ENCODE measurements at places on chromosomes 16 and 17. TPM values are rescaled to one million over a fixed set of nuclear protein-coding genes. Genes with fewer than 3 reads are reported as not detected.

Gene OR1F1
- not detected for total RNA-seq

Gene LRRC37A3
- total RNA-seq: 10.0 TPM

- no peak for DNase-seq
Observed at GRCh38 chr16:71341881-71342280, 16.6 kb upstream of the CALB2 start.

DNA sequence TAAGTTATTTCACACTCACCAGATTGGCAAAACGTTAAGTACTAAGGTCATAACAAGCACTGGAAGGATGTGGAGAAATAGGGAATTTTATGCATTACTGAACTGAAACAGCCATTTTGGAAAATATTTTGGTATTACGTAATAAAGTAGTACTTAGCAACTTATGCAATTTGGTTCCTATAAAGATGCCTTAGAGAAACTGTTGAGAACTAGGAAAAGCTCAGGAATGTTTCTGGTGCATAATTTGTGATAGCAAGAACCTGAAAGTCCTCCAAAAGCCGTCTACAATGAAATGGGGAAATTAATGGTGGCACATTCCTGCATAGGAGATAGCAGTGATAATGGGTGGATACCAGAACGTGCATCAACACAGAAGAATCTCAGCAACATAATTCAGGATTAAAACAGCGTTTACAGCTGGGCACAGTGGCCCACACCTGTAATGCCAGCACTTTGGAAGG is 472.5 kb downstream of the WWOX start:
- no peak for DNase-seq

GRCh38 chr17:69047368-69048263 is 13.1 kb downstream of the ABCA9 start:
- DNase-seq: no peak

Gene RUSF1
- total RNA-seq: 43.6 TPM

DNA sequence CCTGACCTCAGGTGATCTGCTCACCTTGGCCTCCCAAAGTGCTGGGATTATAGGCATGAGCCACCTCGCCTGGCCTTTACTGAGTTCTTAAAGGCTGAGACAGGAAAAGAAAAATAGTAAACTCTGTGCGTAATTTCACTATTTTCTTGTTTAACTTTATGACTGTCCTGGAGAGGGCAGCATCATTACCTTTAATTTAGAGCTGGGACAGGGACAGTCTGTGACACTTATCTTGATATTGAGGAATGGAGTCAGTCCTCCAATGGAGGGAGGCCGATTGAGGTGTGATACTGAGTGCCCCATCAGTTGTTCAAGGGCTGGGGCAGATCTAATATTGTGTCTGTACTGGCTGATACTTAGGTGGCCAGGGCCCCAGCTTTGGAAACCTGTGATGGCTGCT is 21.5 kb upstream of the SPN start:
- no peak for DNase-seq

GRCh38 chr17:50719924-50720794 is 756 bp downstream of the LUC7L3 start:
- DNase-seq: no peak

DNA sequence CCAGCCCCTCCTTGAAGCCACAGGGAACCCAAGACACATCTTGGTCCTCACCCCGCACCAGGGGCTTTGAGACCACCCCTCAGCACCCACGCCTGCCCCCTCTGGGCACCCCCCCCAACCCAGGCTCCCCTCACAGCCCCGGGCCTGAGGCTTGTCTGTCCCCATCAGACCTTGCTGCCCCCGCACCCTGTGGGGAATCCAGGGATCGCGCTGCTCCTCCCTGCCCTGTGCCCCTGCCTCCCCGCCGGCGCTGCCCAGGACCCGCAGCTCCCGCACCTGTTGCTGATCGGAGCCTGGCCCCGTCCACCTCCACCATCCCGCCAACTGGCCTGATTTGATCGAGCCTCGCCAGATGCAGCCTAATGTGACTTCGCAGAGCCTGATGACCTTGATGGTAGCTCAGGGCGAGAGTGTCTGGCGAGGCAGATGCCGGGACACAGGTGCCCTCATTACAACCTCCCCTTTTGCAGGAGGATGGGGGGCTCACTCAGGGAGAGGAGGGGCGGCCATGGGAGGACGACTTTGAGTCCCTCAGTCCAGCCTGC is 29.0 kb downstream of the SLC25A10 start:
- no peak for DNase-seq

Gene DNASE1L2
- 0.93 TPM for total RNA-seq

Gene CDK3
- 5.3 TPM for total RNA-seq

- DNase-seq: no peak
Observed at GRCh38 chr17:72452286-72453173, 331.7 kb downstream of the SOX9 start.

Gene FBXO31
- 33.1 TPM for total RNA-seq

Gene ACE
- total RNA-seq: 0.46 TPM

Gene BAIAP3
- 0.56 TPM for total RNA-seq

DNA sequence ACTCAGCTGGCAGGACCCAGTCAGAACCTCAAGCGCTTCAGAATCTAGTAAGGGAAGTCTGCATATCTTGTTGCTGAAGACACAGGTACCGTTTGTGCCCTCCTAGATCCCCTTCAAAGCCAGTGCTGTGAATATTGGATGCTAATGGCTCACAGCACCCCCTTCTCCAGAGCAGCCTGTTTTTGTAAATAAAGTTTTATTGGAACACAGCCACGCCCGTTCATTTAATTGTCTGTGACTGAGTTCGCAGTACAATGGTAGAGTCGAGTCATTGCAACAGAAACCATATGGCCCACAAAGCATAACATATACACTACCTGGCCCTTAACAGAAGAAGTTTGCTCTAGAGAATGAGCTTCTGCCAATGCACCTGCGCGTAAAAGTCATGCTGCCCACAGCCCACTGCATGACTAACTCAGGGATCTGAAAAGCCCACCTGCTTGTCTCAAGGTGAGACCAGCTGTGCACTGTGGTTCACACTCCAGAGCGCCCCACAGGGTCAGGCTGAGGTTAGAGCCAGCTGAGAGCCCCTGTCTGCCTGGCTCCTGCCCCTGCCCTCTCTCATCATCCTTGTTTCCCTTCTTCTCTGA is 48.8 kb downstream of the AIPL1 start:
- DNase-seq: no peak

Gene CCR7
- 192 TPM for total RNA-seq

Gene SPAG7
- 76.5 TPM for total RNA-seq

Gene ZG16
- total RNA-seq: not detected

DNA sequence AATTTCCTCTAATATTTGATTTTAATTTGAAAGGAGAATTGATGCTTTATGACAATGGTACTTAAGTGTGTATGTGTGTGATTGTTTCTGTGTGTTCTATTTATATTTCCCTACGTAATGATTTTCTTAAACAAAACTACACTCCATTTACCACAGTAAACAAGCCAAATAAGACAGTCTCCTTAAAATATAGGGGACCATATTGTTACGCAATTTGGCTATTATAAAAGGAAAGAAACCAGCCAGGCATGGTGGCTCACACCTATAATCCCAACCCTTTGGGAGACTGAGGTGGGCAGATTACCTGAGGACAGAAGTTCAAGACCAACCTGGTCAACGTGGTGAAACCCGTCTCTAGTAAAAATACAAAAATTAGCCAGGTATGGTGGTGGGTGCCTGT is 1134.1 kb downstream of the CDH8 start:
- DNase-seq: no peak

- no peak for DNase-seq
Observed at GRCh38 chr16:19348578-19349315, 63.2 kb downstream of the CLEC19A start.

DNA sequence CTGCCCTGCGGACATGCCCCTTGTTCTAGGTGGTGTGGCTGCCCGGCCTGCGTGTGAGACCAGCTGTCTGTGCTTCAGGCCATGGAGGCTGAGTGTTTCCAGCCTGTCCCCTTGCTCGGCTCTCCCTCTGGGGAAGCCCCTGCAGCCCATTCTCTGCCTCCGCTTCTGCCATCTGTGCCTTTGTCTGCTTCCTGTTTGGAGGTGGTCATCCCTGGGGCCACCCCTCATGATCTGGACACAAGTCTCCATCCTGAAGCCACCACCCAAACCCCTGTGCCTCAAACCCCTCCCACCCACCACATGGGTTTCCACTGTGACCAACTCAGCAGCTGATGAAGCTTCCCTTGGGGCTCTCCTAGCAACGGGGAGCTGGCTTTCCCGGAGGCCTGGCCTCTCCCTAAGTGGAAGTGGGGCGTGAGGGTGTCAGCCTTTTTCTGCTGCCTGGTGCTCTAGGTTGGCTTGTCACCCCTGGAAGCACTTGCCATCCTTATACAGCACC is 184.9 kb downstream of the SEC14L1 start:
- DNase-seq: no peak
